Neural progenitor cell (in vitro differentiated cells): ENCODE measurements at places on chromosomes 12 and 14. TPM values are rescaled to one million over a fixed set of nuclear protein-coding genes. Genes with fewer than 3 reads are reported as not detected.

DNA sequence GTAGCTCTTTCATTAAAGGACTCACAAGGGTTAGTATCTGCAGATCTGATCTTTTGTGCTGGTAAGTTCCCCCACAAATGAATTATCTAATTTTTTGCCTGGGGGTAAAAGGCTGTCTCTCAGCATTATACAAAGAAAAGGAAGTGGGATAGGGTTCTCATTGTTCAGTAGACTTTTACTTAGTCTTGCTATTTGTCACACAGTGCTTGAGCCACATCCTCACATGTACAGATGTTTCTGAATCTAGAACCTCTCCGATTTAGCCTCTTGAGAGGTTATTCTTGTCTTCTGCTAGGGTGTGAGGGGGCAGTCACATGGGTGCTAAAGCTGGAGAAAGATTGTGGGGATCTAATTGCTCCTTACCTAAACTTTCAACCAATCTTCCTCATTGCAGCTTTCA, 93.0 kb downstream of the SLC41A2 start:
- H3K4me1 ChIP-seq: no peaks in the 10 kb centered on the region
- no peak for DNase-seq
- H3K27ac ChIP-seq: no peak overlapping the region
- H3K27me3 ChIP-seq: no peaks in the 10 kb centered on the region
- no peaks in the 10 kb centered on the region for H3K36me3 ChIP-seq

Gene AMN
- 0.28 TPM in 1 of 2 replicates, not detected in the other for total RNA-seq

- no peak for DNase-seq
- H3K4me3 ChIP-seq: no peak overlapping the region
- no peaks in the 10 kb centered on the region for H3K4me1 ChIP-seq
- H3K27me3 ChIP-seq: no peaks in the 10 kb centered on the region
- H3K36me3 ChIP-seq: no peaks in the 10 kb centered on the region
- H3K27ac ChIP-seq: no peak overlapping the region
Measured at GRCh38 chr14:24064856-24065255, 6.5 kb upstream of the CPNE6 start.

DNA sequence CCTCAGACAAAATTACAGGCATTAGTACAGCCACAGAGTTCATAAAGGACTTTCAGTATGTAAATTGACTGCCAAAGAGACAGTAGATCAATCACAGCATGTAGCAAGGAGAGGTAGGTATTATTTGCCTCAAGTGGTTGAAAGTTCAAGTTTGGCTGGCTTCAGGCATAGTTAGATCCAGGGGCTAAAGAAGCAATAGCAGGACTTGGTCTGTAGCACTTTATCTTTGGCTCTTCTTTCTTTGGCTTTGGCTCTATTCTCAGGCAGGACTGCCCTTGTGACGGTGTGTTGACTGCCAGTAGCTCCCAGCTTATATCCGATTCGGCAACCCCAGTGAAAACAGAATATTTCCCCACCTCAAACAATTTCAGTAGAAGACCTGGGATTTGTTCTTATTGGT, 346.0 kb upstream of the TBX3 start:
- H3K4me3 ChIP-seq: no peak overlapping the region
- H3K4me1 ChIP-seq: no peaks in the 10 kb centered on the region
- DNase-seq: no peak
- H3K36me3 ChIP-seq: no peaks in the 10 kb centered on the region
- no peaks in the 10 kb centered on the region for H3K27me3 ChIP-seq

GRCh38 chr12:122312926-122313325, 46.6 kb upstream of the VPS33A start:
- H3K27ac ChIP-seq: no peak overlapping the region
- no peaks in the 10 kb centered on the region for H3K36me3 ChIP-seq
- H3K4me3 ChIP-seq: no peak overlapping the region
- H3K4me1 ChIP-seq: no peaks in the 10 kb centered on the region

DNA sequence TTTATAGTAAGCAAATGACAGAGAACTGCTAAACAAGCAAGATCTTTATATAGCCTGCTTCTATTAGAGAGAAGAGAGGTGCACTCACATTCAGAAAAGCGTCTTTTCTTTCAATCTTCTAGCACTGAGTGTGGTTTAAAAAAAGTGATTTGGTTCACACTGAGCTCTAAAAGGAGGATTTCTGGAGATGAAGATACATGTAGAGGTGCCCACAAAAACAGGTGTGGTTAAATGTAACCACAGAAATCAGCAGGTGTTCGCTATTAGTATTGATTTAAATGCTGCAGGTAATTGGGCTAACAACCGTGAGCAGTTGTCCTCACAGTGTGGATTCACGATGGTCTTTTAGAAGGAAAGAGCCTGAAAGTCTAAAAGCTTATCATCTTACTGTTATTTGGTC, 10.7 kb downstream of the PKP2 start:
- H3K4me3 ChIP-seq: no peak overlapping the region
- DNase-seq: no peak
- H3K36me3 ChIP-seq: no peaks in the 10 kb centered on the region
- H3K4me1 ChIP-seq: no peaks in the 10 kb centered on the region
